ENCODE measurements at places on chromosomes 6 and 20.

GRCh38 chr20:59678951-59679350 lies 74.6 kb downstream of the PHACTR3 start:
- no peak for DNase-seq

DNA sequence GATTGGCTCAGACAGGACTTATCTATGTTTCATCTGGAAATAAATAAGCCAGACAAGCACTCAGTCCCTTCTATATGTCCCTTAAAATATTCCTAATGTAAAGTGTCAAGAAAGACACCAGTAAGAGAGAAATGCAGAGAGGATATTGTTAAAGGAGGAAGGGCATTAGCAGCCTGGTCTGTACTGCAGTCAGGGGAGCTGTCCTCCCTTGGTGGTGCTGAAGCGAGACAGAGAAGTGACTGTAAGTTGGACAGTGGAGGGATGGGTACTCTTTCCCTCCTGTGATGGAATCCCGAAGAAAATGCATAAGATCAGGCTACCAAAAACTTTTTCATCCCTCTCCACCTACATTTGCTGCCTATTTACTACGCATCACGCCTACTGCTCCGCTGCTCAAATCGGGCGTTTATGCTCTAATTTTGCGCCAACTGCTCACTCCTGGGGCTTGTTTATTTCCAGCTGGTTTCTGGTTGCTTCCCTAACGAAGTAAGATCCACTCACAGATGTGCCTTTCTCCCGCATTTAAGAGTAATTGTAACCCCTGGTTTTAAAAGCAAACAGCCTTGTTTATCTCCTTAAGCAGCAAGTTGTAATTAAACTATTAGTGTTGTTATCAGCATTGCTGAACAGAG lies 35.2 kb downstream of the PHACTR1 start:
- no peak for DNase-seq

- no peak for DNase-seq
Observed at GRCh38 chr20:47724396-47724795, 60.9 kb downstream of the SULF2 start.

DNA sequence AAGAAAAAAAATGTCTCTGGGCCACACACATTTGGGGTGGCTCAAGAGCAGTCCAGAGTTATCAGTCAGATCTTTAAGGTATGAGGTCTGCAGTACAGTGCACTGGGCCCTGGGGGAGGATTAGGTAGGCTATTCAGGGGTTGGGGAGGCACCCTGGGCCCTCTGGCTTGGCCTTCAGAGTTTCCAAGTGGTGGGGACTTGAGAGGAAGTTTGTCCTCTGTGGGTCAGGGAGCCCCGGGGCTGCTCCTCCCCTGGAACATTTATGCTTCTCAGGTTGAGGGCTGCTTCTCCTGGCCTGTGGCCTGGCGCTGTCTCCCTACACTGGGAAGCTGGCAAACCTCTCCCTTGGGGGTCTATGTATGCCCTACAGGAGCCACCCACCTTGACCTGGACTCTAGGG lies 46.0 kb downstream of the PTK7 start:
- DNase-seq = no peak

DNA sequence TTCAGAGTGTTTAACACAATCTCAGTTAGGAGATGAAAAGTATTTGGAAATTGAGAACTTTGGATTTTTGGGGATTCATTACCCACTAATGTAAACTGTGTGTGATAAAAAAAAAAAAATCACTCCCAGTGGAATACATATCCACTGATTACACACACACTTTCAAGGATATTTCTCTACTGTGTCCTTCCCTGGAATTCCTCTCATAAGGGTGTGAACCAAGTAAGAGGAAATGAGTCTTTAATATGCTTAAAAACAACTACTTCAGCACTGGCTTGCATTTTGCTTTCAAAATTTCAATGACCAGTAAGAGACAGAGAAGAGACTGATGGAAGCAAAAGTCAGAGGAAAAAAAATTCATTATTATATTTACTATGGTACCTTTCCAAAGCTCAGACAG lies 24.5 kb upstream of the MYCT1 start:
- DNase-seq = no peak

DNA sequence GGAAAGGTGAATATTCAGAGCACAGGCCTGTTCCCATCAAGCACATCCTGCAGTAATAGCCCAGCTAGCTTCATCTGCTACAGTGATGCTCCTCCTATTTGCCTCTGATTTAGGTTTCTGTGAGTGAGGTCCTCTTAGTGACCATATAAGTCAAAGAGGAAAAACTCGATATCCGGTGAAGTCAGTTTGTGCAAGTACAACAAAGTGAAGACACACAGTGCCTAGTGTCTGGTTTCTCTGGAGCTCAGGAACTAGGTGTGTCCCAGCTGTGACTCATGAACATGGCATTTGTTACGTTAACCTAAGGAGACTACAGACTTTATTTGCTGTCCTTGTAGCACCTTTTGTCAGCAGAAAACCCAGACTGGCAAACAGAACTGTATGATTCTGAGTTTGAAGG lies 33.9 kb downstream of the EDN1 start:
- no peak for DNase-seq

GRCh38 chr20:35432430-35432735 lies 5.6 kb downstream of the GDF5 start:
- no peak for DNase-seq

- no peak for DNase-seq
Observed at GRCh38 chr6:163950159-163950558, 535.6 kb downstream of the QKI start.

DNA sequence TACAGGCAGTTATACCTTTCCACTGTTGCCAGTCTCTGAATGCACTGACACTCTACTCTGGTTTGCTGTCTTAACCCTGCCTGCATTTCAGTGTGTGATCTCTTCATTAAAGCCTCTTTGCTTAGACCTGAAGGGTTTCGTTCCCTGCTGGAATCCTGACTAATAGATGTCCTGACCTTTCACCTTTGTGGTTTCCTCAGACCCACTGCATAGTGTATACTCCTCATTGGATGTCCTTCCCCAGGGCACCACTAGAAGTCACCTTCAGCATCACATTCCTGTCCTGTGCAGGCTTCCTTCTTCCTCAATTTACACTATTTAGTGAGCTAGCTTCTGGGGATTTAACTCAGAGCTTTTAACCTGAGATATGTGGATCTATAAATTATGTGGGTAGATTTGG lies 120.6 kb downstream of the RCAN2 start:
- DNase-seq = no peak

Measured in GM06990 (cell line).